Stimulated activated CD8-positive, alpha-beta memory T cell treated with anti-CD3 and anti-CD28 coated beads, Interleukin-15, amount 100 ng/mL, for 1 hour (primary cell): ENCODE measurements at places on chromosomes 16 and 17.

GRCh38 chr16:17368951-17369350, 101.8 kb downstream of the XYLT1 start:
- DNase-seq = no peak

DNA sequence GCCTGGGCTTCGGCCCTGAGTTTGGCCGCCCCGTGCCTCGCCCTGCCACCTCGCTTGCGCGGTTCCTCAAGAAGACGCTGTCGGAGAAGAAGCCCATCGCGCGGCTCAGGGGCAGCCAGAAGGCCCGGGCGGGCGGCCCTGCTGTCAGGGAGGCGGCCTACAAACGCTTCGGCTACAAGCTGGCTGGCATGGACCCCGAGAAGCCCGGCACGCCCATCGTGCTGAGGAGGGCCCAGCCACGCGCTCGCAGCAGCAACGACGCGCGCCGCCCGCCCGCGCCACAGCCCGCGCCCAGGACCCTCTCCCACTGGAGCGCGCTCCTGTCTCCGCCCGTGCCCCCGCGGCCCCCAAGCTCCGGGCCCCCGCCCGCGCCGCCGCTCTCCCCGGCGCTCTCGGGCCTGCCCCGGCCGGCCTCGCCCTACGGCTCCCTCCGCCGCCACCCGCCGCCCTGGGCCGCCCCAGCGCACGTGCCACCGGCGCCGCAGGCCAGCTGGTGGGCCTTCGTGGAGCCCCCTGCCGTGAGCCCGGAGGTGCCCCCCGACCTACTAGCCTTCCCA, 12.0 kb downstream of the MYO15A start:
- DNase-seq = no peak

GRCh38 chr17:81008140-81008539, 16.5 kb downstream of the CHMP6 start:
- no peak for DNase-seq

- DNase-seq = no peak
Observed at GRCh38 chr17:3571043-3571900, 13.7 kb upstream of the TRPV3 start.

GRCh38 chr17:6811510-6811909, 20.0 kb downstream of the TEKT1 start:
- no peak for DNase-seq

DNA sequence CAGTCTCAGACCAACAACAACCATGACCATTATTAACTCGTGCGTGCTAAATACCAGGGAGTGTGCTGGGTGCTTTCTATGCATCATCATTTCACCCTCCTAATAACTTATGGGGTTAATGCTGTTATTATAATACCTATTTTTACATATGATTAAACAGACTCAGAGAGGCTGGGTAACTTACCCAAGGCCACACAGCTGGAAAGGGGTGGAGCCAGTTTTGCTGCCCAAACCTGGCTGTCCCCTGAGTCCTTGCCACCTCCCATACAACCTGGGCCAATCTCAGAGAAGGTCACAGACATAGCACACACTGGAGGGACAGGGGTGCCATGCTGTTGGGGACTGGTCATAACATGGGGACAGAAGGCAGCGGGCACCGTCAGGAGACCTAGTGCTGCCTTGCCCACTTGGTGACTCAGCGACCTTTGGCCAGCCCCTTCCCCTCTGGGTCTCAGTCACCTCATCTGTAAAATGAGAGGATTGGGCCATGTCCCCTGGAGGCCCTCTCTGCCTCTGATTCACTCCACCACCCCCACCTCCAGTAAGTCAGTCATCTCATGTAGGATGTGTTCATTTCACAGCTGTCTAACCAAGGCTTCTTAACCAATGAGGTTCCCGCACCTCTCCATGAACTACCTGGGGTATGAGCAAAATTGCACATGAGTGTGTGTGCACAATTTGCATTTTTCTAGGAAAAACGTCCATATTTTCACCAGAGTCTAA, 11.4 kb upstream of the FADS6 start:
- no peak for DNase-seq

- no peak for DNase-seq
Observed at GRCh38 chr17:81593105-81593871, 41.1 kb upstream of the FAAP100 start.

GRCh38 chr16:49681217-49681883, 174.6 kb downstream of the ZNF423 start:
- no peak for DNase-seq

- DNase-seq = no peak
Observed at GRCh38 chr16:66273644-66274334, 92.7 kb upstream of the CDH5 start.

GRCh38 chr17:83100853-83101391, 21.5 kb downstream of the METRNL start:
- no peak for DNase-seq

DNA sequence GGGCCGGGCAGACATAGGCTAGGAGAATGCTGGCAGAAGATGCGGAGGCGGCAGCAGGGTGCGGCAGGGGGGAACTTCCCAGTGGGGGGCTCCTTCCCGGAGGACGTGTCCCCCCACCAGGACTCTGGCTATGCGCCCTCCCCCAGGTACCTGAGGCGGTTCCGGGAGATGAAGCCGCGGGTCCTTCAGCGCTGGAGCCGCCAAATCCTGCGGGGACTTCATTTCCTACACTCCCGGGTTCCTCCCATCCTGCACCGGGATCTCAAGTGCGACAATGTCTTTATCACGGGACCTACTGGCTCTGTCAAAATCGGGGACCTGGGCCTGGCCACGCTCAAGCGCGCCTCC, 3.4 kb downstream of the WNK4 start:
- DNase-seq = no peak

GRCh38 chr16:48317614-48318315, 67.4 kb downstream of the SIAH1 start:
- no peak for DNase-seq

- DNase-seq = no peak
Observed at GRCh38 chr16:75065521-75066149, 50.9 kb downstream of the LDHD start.

- no peak for DNase-seq
Observed at GRCh38 chr17:61517843-61518606, 65.8 kb downstream of the TBX4 start.
